NCI-H2081 (cell line): ENCODE measurements at places on chromosomes 5 and 9.
A peak's percentile ranks its signal among the peaks of the same experiment; 100 is the strongest.

GRCh38 chr5:24477958-24478357, 166.8 kb downstream of the CDH10 start:
- no peak for DNase-seq

DNA sequence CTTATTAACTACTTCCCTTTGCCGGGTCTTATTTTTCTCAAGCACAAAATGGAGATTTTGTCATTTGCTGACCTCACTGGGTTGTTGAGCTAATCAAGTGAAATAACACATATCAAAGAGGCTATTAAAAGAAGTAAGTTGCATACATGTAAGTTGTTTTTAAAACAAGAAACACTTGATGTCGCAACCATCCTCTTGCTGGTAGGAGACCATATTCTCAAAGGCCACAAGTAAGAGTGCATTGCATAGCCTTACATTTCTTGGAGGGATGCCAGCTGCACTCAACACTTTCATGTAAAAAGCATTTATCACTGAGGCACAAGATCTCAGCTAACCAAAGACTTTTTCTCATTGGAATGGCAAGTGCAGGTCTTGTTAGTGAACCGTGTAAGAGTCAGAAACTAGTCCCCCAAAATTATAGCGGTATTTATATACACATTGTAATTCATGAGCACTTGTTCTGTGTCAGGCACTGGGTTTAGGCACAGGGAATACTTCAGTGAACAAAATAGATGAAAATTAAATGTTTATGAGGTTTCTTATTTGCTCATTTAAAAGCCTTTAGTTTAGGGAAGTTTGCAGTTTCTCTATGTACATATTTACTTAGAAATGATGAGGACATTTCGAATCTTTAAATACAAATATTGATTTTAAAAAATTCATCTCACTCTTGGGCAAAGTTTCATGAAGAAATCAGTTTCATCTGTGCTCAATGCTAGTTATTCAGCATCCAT, 72.0 kb downstream of the ZFAND5 start:
- no peak for DNase-seq

DNA sequence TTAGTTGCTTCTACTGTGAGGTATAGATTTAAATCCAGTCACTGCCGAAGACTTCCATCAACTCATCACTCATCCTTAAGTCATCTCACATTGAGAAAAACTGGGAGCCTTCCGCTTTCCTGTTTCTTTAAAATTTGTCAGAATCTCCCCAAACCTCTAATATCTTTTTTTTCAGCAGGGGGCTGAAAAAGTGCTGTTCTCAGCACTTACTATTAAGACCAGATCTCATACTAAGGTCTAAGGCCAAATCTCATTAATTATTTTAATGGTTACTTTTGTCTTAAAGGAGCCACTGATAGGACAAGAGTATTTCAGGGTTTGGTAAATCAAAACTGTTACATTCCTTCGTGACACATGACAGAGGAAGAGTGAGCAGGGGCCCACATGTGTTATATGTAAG, 134.6 kb upstream of the PRSS3 start:
- DNase-seq, result no peak

GRCh38 chr5:111999286-111999685, 242.3 kb upstream of the NREP start:
- no peak for DNase-seq

GRCh38 chr5:156834916-156835315, 15.2 kb upstream of the PPP1R2B start:
- no peak for DNase-seq

DNA sequence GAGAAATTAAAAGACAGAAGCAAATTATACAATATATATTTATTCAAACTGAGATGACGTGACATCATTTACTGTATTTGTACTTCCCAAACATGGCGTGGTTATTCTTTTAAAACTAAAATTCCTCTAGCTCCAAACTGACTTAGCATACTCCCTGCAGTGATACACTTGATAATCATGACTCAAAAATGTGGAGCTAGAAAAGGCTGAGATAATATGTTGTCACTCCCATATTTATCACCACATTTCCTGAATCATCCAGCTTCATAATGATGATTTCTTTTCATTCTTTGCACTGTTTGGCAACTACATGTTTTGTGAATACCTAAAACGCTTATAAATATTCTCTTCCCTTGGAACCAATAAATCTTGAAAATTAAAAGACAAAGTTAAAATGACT, 341.0 kb downstream of the EBF1 start:
- no peak for DNase-seq

- no peak for DNase-seq
These were observed 69.0 kb downstream of the ADAMTS16 start for GRCh38 chr5:5209089-5209488.

GRCh38 chr5:121189342-121190305, 662.1 kb upstream of the FTMT start:
- DNase-seq, result no peak

DNA sequence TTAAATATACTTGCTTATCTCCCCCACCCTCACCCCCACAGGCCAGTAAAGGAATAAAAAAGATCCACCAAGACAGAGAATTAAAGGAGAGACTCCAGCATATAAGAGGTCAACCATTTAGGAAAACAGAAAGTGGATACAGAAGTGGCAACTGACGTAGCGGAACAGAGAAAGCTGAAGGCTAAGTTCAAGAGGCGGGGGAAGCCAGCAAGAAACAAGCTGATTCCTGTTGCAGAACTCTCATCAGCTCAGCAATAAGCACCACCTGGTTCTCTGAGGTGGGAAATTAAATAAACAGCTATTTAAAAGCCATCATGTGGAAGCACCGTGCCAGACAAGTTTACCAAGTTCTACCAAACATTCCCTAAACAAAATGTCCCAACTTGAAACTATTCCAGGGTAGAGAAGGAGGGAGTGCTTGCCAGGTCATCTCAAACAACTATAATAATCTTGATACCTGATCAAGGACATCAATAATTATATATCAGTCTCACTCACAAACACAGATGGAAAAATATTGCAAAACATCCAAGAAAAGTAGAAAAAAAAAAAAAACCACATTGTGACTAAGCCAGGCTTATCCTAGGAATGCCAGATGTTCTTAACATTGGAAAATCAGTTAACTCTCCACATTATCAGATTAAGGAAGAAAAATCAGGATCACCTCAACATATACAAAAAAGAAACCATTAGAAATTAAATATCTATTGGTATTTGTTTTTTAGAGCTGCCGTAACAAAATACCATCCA, 7.3 kb upstream of the ARL15 start:
- DNase-seq, result no peak

GRCh38 chr5:172223901-172224873, 30.2 kb downstream of the EFCAB9 start:
- DNase-seq, result no peak

- peak; percentile 61 for DNase-seq
These were observed 1.8 kb upstream of the NTRK2 start for GRCh38 chr9:84667571-84668195.

DNA sequence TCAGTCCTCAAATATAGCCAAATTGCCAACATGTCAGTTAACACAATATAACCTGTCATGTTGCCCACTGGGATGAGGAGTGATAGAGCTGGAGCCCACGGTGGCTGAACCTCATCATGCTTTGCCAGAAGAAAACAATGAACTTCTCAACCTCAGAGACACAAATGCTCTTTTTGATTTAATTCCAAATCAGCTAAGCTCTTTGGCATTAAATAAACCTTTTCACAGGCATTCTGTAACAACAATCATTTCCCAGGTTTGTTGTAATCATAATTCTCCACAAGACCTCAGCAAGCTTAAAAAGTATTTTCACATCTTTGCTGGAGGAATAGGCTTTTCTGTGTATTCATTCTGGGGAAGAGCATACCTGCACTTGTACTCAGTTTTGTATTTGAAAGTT, 830.9 kb downstream of the MAT2B start:
- no peak for DNase-seq

DNA sequence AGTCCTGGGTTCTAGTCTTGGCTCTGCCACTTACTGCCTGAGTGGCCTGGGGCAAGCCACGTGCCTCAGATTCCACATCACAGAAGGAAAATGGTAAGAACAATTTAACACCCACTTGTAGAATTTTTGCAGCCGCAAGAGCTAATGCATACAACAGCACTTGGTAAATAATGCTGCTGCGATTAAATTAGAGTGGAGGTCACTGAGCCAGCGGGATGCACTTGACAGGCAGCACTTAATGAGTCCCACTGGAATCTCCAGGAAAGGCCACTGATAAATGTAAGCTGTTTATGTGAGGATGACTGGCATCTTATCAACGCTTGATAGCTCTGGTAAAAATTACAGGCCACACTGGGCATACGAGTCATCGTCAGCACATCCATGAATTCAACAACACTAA, 59.4 kb upstream of the UBTD2 start:
- no peak for DNase-seq

- no peak for DNase-seq
These were observed 234.5 kb downstream of the PAPPA start for GRCh38 chr9:116387934-116388698.

- no peak for DNase-seq
These were observed 442.7 kb upstream of the CD180 start for GRCh38 chr5:67639313-67639712.

GRCh38 chr9:90927496-90927895, 125.9 kb downstream of the SYK start:
- no peak for DNase-seq

DNA sequence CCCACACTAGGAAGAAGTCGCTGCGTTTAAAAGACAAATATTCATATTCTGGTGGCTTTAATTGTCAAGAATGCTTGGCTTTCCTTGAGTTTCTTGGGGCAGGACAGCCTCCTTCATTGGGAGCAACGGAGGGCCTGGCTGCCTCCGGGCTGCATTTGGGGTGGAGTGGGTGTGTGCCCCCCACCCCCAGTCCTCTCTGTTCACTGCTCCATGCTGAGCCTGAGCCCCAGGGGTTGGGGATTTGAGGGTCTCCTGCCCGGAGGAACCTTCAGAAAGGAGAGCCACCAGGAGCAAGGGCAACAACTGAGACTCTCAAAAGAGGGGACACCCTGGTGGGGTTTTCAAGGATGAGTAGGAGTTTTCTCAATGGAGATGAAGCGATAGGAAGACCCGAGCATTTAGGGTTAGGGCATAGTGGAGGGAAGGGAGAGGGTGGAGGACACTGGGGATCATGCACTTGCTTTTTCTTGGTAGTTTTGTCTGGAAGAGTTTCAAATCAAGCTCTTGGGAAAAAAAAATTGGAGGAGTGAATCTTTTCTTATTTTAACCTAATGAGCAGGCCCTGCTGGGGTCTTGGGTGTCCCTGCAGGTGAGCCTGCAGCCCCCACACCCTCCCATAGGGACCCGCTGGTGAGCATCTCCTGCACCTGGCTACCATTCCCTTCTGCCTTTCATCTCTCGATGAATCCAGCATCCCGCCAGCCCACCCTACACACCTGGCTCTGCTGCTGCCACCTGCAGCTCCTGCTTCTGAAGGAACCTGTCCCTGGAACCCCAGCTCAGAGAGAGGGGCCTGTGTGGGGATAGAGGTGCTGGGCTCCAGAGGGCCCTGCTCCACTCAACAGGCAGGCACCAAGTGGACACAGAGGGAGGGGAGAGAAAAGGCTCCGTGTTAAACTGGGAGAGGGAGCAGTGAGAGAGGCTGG, 4.1 kb downstream of the SLC6A19 start:
- DNase-seq, result no peak

- DNase-seq, result no peak
These were observed 16.2 kb downstream of the GDF9 start for GRCh38 chr5:132850066-132850465.

DNA sequence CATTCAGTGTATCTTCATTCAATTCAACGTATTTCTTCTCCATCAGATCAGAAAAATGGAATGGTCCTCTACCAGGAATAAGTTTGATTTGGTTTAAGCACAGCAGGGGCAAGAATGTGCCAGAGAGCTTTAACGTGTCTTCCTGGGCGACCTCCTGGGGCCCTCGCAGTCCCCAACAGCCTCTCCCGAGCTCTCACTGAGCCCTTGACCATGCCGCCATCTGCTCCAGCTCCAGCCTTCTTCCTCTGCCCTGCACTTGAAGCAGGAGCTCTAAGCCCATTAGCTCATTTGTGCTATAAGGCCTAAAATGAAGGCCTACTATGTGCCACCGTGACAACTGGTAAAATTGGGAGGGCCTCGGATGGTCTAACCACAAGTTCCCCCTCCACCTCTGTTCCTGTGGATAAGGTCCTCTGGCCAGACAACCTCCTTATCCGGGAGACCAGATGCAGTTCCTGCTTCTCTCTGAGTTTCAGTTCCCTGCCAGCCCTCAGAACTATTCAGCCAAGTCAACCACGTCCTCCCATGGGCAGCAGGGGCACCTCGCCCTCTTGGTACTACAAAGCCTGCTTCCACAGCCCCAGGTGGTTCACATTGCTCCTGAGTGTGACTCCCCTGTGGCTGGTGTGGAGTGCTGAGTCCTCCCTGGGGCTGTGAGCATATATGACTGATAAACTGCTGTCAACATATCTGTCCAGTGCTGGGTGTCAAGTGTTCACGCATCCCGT, 35.8 kb downstream of the C5orf15 start:
- DNase-seq, result no peak

DNA sequence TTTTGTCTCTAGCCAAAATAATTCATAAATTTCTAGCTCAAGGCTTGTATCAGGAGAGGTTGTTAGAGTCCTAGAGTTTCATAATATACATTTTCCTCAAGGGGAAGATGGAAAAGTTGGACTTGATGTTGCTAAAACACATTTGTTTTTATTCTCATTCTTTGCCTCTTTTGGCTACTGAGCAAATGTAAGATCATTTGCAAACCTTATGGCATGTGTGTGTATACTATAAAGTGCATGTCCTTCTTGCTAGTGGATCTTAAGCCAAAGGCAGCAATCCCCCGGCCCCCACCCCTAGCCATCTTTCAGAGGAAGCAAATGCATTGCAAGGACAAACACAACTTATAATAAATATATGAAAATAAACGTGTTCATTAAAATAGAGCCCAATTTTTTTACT, 43.0 kb downstream of the ADAMTSL1 start:
- DNase-seq, result no peak

DNA sequence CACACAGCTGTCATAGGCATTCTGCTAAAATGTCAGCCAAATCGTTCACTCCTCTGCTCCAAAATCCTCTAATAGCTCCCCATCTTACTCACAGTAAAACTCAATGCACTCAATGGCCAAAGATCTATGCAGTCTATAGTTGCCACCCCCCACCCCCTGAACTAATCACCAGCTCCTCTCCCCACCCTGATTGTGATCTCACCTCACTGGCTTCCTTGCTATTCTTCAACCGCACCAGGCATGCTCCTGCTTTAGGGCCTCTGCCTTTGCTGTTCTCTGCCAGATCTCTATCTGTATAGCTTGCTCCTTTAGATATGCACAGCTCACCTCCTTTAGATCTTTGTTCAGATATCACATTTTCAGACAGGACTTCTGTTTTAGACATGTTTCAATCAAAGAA, 33.2 kb upstream of the SNX2 start:
- no peak for DNase-seq

- no peak for DNase-seq
These were observed 47.8 kb downstream of the TSPAN17 start for GRCh38 chr5:176695073-176695472.

GRCh38 chr9:115036691-115037090, 81.3 kb downstream of the TNC start:
- no peak for DNase-seq

DNA sequence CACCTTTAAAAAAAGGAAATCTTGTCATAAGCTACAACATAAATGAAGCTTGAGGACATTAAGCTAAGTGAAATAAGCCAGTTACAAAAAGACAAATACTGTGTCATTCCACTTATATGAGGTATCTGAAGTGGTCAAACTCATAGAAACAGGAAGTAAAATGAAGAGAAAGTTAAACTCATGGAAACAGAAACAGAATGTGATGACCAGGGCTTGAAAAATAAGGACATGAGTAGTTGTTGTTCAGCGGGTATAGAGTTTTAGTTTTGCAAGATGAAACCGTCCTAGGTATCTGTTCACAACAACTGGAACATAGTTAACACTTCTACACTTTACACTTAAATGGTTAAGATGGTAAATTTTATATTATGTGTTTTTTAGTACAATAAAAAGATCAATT, 47.8 kb upstream of the SLC1A3 start:
- no peak for DNase-seq
